Mesangial cell (primary cell): ENCODE measurements at places on chromosomes 11 and 22. TPM values are rescaled to one million over a fixed set of nuclear protein-coding genes. Genes with fewer than 3 reads are reported as not detected.

CCDC81 gene
- total RNA-seq = 0.76 and 0.81 TPM in 2 replicates

PAMR1 gene
- total RNA-seq = 2.4 and 10.0 TPM in 2 replicates

IGLL1 gene
- total RNA-seq = not detected in 2 replicates

NPAS4 gene
- total RNA-seq = 0.13 TPM in 1 of 2 replicates, not detected in the other

CSNK2A3 gene
- 0.81 and 0.89 TPM in 2 replicates for total RNA-seq

OR4C16 gene
- total RNA-seq = not detected in 2 replicates

SCGB1C1 gene
- 1.9 TPM in 1 of 2 replicates, not detected in the other for total RNA-seq

APOA4 gene
- not detected in 2 replicates for total RNA-seq

HYLS1 gene
- total RNA-seq = 6.8 and 16.0 TPM in 2 replicates

VPS26B gene
- total RNA-seq = 25.3 and 38.8 TPM in 2 replicates

C11orf87 gene
- not detected in 2 replicates for total RNA-seq

MFNG gene
- total RNA-seq = 0.16 and 1.5 TPM in 2 replicates

MMP8 gene
- not detected in 2 replicates for total RNA-seq

PLEKHA7 gene
- 12.4 and 12.7 TPM in 2 replicates for total RNA-seq

MOGAT2 gene
- total RNA-seq = not detected in 2 replicates

ALDH3B2 gene
- not detected in 2 replicates for total RNA-seq

AIFM3 gene
- total RNA-seq = 0.25 and 0.49 TPM in 2 replicates

VWCE gene
- 0.49 and 2.2 TPM in 2 replicates for total RNA-seq

IL18 gene
- total RNA-seq = 19.9 and 54.5 TPM in 2 replicates

LGR4 gene
- total RNA-seq = 27.2 and 41.5 TPM in 2 replicates

IL18BP gene
- total RNA-seq = 1.5 and 2.8 TPM in 2 replicates
